ENCODE measurements at places on chromosomes 11 and 22. TPM values are rescaled to one million over a fixed set of nuclear protein-coding genes. Genes with fewer than 3 reads are reported as not detected.

- H3K4me3 ChIP-seq, result no peak overlapping the region
- H3K27me3 ChIP-seq, result no peaks in the 10 kb centered on the region
- peaks cover 3% of the 10 kb centered on the region for H3K4me1 ChIP-seq
- peaks cover 11% of the 10 kb centered on the region for H3K36me3 ChIP-seq
- no peak overlapping the region for H3K27ac ChIP-seq
- DNase-seq, result no peak
Observed at GRCh38 chr11:11946180-11946579, 62.2 kb downstream of the DKK3 start.

DNA sequence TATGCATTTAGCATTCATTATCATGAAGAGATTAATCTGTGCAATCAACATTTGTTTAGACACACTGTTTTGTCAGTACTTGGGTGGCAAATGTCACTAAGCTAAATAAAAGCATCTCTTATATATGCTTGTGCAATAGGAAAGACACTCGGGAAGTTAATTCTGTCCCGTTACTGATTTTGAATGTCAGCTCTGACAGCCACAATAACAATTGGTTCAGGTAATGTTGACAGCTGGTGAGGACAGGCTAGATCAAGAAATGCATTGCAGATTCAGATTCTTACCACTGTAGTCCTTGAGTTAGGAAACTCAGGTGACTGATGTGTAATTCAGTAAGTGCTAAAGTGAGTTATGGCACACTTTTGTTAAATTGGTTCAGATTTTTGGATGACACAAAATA lies 523.8 kb upstream of the FAT3 start:
- no peaks in the 10 kb centered on the region for H3K27me3 ChIP-seq
- H3K36me3 ChIP-seq, result no peaks in the 10 kb centered on the region
- H3K4me1 ChIP-seq, result no peaks in the 10 kb centered on the region
- H3K4me3 ChIP-seq, result no peak overlapping the region
- no peak overlapping the region for H3K27ac ChIP-seq
- DNase-seq, result no peak

GRCh38 chr11:131910523-131911387 lies 540.3 kb downstream of the NTM start:
- no peaks in the 10 kb centered on the region for H3K36me3 ChIP-seq
- H3K4me3 ChIP-seq, result peak overlapping the region; percentile 64
- peak overlapping the region; percentile 25 for H3K27ac ChIP-seq
- peaks cover 10% of the 10 kb centered on the region for H3K27me3 ChIP-seq

- H3K4me1 ChIP-seq, result peaks cover 10% of the 10 kb centered on the region
- no peak overlapping the region for H3K27ac ChIP-seq
- no peak for DNase-seq
- H3K27me3 ChIP-seq, result no peaks in the 10 kb centered on the region
- no peaks in the 10 kb centered on the region for H3K36me3 ChIP-seq
- no peak overlapping the region for H3K4me3 ChIP-seq
Observed at GRCh38 chr11:8357891-8358566, 94.4 kb upstream of the LMO1 start.

- DNase-seq, result no peak
- no peak overlapping the region for H3K4me3 ChIP-seq
- H3K27ac ChIP-seq, result no peak overlapping the region
- no peaks in the 10 kb centered on the region for H3K36me3 ChIP-seq
- no peaks in the 10 kb centered on the region for H3K27me3 ChIP-seq
Observed at GRCh38 chr11:63499874-63500273, 6.0 kb upstream of the LGALS12 start.

DNA sequence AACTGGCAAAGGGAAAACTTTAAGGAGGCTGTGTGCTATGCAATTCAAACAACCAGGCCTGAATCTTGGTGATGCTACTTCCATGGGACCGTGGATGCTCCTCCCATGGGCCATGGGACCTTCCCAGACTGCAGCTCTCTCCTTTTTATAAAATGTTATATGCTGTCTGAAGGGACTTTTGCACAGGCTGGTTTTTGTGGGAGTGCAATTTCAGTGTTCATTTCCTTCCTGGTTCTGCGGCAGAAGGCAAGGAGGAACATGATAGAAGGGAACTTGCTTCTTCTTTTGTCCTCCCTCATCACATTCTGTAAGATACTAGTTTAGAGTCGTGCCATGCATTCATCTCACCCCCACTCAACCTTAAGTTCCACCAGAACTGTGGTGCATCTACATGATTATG lies 68.9 kb downstream of the C11orf58 start:
- no peak overlapping the region for H3K4me3 ChIP-seq
- no peak overlapping the region for H3K27ac ChIP-seq
- no peak for DNase-seq
- no peaks in the 10 kb centered on the region for H3K36me3 ChIP-seq

DNA sequence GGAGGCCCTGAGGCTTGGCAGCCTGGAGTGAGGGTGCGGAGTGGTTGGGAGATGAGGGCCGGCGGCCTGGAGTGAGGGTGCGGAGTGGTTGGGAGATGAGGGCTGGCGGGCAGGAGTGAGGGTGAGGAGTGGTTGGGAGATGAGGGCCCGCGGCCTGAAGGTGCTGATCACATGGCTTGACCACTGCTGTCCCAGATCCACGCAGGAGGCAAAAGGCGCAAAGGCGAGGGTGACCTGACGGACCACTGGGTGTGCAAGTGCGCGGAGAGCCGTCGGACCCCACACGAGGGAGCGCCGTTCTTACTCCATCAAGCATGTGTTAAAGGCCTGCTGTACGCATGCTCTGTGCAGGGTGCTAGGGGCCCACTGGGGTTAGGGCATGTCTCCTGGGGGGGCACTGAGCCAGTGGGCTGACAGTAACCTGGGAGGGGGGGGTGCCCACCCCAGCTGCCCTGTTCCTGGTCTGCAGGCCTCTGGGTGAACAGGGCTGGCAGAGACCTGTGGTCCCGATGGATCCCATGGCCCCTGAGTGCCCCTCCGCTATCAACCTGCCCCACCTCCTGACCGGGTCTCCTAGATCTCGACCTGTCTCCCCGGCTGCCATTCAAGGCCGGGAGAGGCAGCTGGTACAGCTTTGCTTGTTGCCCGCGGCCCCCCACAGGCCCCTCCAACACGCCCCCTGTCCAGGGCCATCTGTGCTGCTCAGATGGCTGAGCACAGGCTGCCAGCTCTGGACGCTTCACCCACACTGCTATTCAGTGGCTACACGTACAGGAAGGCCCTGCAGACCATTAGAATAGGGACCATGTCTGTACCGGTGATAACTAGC lies 21.1 kb downstream of the MRGPRD start:
- H3K36me3 ChIP-seq, result no peaks in the 10 kb centered on the region
- no peak overlapping the region for H3K27ac ChIP-seq
- no peaks in the 10 kb centered on the region for H3K27me3 ChIP-seq
- peaks cover 22% of the 10 kb centered on the region for H3K4me1 ChIP-seq

DNA sequence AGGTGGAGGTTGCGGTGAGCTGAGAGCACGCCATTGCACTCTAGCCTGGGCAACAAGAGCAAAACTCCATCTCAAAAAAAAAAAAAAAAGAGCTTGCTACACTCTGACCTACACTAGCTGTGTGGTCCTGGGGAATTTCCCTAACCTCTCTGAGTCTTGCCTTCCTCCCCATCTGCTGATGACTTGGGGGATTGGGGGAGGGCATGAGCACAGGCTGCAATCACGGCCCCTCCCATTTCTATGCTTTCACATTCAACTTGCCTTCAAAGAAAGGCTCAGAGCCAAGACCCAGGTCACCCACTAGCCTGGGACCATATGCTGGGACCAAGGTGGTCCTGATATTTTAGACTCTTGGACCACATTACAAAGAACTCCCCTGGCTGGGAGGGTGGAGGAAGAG lies 39.8 kb upstream of the TEF start:
- H3K27ac ChIP-seq, result no peak overlapping the region
- H3K4me3 ChIP-seq, result no peak overlapping the region
- no peaks in the 10 kb centered on the region for H3K27me3 ChIP-seq
- H3K36me3 ChIP-seq, result peaks cover 95% of the 10 kb centered on the region
- no peaks in the 10 kb centered on the region for H3K4me1 ChIP-seq

GRCh38 chr22:36405671-36406538 lies 18.1 kb upstream of the MYH9 start:
- H3K27me3 ChIP-seq, result no peaks in the 10 kb centered on the region
- no peak for DNase-seq

DNA sequence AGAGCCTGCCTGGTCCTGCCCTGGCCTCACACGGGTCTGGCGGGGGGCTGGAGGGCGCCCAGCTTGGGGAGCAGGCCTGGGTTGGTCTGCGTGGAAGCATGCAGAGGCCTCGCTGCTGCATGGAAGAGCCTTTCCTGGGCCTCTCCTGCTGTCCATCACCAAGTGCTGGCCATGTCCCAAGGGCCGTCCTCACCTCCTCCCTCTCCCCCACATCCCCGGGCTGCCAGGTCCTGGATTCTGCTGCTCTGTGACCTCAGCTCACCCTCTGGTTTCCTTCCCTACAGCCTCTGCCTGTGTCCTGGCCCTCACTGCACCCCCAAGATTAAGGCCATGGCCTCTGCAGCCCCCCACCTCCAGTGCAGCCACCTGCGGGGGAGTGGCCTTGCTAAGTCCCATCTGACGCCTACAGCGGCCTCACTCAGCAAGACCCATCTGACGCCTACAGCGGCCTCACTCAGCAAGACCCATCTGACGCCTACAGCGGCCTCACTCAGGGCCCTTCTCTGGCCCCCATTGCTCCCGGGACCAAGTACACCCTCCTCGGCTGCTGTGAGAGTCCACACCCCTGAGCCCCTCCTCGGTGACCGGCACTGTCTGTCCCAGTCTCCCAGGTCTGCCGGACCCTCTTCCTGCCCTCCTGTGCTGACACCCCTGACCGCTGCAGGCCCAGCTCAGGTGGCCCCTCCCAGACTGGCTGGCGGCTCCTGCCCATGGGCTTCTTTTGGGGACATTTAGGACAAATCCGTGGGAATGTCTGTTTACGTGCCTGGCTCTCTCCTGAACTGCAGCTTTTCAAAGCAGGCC lies 119.5 kb upstream of the B3GAT1 start:
- no peak overlapping the region for H3K4me3 ChIP-seq
- H3K4me1 ChIP-seq, result peaks cover 5% of the 10 kb centered on the region
- H3K27me3 ChIP-seq, result no peaks in the 10 kb centered on the region
- H3K36me3 ChIP-seq, result no peaks in the 10 kb centered on the region

DNA sequence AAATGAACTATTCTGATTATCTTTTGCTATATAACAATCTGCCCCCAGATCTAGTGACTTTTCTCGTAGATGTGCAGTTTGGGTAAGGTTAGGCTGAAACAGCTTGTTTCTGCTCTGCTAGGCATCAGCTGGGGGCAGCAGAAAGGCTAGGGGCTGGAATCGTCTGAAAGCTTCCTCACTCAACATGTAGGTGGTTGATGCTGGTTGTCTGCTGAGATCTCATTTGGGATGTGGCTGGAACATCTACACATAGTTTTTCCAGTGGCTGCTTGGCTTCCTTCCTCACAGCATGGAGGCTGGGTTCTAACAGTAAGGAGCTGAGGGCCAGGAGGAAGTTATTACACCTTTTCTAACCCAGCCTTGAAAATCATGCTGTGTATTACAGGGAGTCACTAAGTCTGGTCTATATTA lies 30.2 kb downstream of the USP47 start:
- H3K4me1 ChIP-seq, result peaks cover 40% of the 10 kb centered on the region
- H3K36me3 ChIP-seq, result no peaks in the 10 kb centered on the region
- no peaks in the 10 kb centered on the region for H3K27me3 ChIP-seq
- no peak overlapping the region for H3K27ac ChIP-seq
- DNase-seq, result no peak

- no peak overlapping the region for H3K4me3 ChIP-seq
- H3K27me3 ChIP-seq, result peaks cover 28% of the 10 kb centered on the region
- no peak for DNase-seq
Observed at GRCh38 chr11:125084761-125085231, 21.7 kb downstream of the SLC37A2 start.

Gene MOV10L1
- total RNA-seq, result 1.8 TPM

Gene CBLIF
- total RNA-seq, result not detected

Gene GAL
- total RNA-seq, result 4.1 TPM

Gene KREMEN1
- 9.7 TPM for total RNA-seq

Data from sigmoid colon (tissue), 7 donors.